Stimulated activated CD4-positive, alpha-beta T cell treated with anti-CD3 and anti-CD28 coated beads, Interleukin-1b, Interleukin-23, amount 100 ng/mL, for 1 hour (primary cell): ENCODE measurements at places on chromosomes 16 and 17.

GRCh38 chr17:82296511-82297279 lies 20.7 kb downstream of the CD7 start:
- DNase-seq: no peak

GRCh38 chr17:79803997-79804855 lies 7.3 kb upstream of the CBX8 start:
- no peak for DNase-seq

DNA sequence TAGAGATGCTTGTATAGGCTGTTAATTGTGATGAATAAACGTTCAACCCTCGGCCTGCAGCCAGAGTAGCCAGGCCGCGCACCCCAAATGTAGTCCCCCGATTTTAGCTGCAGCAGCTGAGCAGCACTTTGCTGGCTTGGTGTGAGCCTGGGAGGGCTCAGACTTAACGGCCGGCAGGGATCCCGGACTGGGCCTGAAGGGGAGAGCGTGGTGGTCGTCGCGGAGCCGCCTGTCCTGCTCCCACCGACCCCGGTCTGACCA lies 11.9 kb downstream of the ZNF629 start:
- DNase-seq: no peak

DNA sequence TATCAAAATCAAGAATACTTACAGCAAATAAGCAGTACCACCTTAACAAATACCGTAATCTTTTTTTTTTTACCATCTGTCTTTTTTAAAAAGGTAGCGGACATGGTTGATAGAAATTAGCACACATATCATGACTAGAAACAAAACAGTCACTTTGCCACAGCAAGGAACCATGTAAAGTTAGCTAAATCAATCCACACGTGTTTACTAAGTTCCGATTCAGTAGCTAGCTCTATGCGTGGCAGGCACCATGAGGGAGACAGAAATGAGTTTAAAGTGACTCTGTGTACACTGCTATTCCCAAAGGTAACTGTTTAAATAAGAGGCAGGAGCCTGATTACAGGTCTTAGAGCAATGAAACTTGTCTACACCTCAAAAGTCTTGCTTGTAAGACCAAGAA lies 108.6 kb downstream of the XYLT1 start:
- DNase-seq: no peak

DNA sequence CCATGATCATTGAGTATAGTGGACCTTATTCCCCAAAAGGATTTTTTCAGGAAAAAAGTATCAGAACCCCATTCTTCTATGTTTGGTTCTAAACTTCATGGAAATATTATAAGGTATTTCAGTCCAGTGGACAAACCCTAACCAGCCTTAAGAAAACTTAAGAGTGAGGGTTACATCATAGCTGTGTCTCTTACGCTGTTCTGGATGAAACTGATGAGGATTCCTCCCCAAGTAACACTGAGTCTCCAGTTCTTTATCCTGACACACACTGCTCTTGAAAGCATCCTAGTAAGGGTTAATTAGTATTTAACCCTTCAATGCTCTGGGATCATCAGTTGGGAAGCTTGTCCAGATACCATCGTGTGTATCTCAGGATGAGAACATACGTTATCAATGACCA lies 5.0 kb downstream of the LYRM1 start:
- DNase-seq: no peak

- no peak for DNase-seq
Measured at GRCh38 chr17:58436245-58436644, 18.9 kb upstream of the RNF43 start.

DNA sequence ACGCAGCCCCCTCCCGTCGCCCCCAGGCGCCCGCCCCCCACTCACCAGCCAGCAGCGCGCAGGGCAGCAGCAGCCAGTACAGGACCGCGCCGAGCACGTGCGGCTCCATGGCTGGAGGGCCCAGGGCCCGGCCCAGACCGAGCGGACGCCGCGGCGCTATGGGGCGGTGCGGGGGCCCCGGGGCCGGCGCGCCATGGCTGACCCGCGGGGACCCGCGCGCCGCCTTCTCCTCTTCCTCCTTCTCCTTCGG lies 239 bp downstream of the PIEZO1 start:
- no peak for DNase-seq

- no peak for DNase-seq
Measured at GRCh38 chr16:75679366-75679765, 2.6 kb upstream of the CPHXL2 start.

GRCh38 chr16:64181271-64181925 lies 940.5 kb downstream of the CDH11 start:
- no peak for DNase-seq

DNA sequence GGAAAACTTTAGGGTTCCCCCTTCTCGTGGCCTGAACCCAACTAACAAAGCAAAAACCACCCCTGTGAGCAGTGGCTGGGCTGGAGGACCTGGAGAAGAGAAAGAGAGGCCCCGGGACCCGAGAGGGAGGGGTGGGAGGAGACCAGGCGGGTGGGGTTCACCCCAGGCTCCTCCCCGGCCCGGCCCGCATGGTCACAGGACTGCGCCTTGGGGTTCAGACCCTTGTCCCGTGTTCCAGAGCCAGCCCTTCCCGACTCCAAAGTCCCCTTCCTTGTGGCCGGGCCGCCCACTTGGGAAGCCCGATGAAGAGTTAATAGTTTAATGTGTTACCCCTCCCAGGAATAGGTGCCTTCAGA lies 852 bp downstream of the MARVELD3 start:
- DNase-seq: no peak

DNA sequence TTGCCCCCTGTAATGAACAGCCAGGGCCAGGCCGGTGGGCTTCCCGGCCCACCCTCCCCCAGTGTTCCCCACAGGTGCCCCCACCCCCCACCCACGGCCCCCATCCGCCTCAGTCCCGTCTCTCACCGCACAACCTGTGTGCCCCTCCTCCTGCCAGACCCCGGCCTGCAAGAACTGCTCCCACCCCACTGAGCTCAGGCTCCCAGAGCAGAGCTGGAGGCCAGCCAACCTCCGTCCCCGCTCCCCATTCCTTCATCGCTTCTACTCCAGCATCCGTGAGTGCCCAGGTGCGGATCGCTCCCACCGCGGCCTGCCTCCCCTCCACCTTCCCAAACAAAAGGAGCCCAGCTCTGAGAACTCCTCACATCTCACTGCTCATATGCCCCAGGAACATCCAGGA lies 4.2 kb downstream of the MVD start:
- no peak for DNase-seq

DNA sequence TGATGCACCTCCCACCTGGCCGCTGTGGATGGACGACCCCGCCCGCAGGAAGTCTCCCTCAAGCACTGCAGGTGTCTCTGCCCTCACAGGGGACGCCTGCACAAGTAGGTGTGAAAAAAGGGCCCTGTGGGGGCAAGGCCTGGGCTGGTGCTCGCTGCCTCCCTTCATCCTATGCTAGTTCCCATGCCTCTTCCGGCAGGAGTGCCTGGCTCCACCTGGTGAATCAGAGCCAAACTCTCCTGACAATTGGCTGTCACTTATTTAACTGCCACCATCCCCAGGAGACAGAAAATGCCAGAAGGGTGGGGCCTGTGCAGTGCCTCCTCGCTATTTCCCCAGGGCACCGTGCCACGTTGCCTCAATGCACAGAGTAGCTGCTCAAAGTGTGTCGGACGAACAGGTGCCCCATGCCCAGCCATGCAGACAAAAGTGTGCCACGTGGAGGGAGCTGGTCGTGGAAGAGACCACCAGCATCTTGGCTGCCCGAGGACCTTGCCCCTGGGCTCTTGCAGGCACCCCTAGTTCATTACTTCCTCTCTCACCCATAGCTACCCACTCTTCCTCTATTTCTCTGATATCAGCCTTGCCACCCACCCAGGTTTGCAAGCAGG lies 170.7 kb downstream of the SEC14L1 start:
- DNase-seq: no peak

GRCh38 chr16:4513086-4513860 lies 25.3 kb downstream of the CDIP1 start:
- no peak for DNase-seq

DNA sequence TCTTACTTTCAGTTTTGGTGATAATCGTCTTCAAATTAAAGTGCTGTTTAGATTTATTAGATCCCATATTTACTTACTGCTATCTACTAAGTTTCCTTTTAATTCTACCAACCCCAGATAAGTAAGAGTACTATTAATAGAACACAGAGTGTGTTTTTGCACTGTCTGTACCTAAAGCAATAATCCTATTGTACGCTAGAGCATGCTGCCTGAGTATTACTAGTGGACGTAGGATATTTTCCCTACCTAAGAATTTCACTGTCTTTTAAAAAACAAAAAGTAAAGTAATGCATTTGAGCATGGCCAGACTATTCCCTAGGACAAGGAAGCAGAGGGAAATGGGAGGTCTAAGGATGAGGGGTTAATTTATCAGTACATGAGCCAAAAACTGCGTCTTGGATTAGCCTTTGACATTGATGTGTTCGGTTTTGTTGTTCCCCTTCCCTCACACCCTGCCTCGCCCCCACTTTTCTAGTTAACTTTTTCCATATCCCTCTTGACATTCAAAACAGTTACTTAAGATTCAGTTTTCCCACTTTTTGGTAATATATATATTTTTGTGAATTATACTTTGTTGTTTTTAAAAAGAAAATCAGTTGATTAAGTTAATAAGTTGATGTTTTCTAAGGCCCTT lies 56.8 kb downstream of the HLF start:
- DNase-seq: no peak

DNA sequence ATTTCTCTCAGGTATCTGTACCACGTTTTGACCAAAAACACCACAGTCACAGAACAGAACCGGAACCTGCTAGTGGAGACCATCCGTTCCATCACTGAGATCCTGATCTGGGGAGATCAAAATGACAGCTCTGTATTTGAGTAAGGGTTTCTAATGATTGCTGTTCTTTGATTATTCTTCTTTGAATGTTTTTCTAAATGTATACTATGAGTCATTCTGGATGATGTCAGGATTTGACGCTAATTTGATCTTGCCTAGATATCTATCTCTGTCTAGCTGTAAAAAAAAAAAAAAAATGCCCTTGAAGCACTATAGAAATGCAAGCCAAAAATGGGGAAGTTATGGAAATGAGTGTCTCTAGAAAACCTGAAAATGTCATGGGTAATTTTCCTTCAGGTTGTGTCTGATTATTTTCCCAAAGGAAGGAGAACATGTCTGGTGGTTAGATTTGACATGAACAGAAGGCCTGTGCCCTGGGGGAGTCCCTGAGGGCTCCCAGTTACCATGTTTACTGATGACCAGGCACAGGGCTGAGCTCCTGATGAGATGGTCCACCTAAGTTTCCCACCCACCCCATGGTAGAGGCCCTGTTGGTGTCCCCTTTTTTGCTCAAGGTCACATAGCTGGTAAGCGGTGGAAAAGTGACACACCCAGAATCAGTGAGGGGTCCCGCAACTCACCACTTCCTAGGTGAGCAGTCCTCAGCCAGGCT lies 13.6 kb downstream of the CLEC16A start:
- DNase-seq: no peak

DNA sequence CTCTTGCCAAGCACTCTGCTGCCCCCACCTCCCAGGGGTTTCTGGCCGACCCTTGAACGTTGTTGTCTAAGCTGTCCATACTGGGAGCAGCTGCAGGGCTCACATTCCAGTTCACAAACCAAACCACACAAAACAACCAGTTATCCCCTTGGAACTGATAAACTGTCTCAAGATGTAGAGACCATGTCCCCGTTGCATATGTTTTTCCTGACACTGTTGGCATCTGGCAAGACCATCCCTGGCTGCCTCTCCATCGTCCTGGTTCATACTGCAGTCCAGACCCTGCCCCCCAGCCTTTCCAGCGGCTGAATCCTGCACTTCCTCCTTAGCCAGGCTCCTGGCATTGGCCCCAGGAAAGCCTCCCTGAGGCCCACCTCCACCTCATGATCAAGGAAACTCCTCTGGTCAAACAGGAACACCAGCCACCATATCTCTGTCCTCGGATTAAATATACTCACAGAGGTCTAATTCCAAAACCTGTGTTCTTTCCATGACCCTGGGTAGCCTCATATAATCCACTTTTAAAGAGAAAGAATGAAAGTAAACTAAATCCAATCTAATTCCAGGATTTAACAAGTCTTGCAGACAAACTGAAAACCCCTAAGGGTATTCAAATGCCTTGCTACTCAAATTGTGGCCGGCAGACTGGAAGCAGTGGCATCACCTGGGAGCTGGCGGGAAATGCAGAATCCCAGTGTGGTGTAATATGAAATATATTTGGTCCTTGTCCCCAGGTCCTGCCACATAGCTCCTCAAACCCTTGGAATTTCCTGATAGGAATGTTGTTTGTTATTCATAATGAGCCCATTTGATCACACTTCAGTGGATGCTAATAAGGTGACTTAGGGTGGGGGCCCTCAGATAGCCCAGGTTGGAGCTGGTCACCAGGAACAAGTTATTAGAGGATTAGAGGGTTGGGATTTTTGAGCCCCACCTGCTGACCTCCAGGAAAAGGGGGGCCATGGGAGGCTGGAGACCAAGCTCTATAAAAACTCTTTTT lies 14.2 kb downstream of the GAS7 start:
- DNase-seq: no peak

DNA sequence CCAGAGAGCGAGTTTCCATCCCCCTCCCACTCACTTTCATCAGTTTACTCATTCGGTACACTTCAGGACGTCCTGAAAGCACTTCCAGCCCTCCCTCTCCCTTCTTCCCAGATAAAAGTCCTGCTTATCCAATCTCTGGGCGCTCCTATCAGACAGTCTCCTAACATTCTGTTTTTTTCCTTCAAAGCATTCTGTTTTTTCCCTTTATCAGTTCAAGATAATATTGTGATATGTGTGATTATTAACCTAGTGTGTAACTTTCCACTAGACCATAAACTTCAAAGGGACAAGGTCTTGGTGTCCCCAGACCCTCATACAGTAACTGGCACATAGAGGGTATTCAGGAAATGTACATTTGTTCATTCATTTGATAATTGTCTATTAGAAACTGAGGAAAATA lies 24.4 kb upstream of the C16orf87 start:
- DNase-seq: no peak
